ENCODE measurements at places on chromosomes 1 and 21. TPM values are rescaled to one million over a fixed set of nuclear protein-coding genes. Genes with fewer than 3 reads are reported as not detected.

Gene SLAMF6
- total RNA-seq: not detected

Gene SEC16B
- total RNA-seq: 0.39 TPM

GRCh38 chr1:8687538-8687937 is 129.9 kb downstream of the RERE start:
- DNase-seq: no peak

DNA sequence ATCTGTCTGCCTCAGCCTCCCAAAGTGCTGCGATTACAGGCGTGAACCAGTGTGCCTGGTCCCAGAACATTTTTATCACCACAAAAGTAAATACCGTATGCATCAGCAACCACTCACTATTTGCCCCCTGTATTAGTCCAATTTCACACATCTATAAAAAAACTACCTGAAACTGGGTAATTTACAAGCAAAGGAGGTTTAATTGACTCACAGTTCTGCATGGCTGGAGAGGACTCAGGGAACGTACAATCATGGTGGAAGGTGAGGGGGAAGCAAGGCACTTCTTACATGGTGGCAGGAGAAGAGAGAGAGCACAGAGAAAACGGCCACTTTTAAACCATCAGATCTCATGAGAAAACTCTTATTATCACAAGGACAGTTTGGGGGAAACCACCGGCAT is 25.6 kb upstream of the CTH start:
- no peak for DNase-seq

- no peak for DNase-seq
Measured at GRCh38 chr1:225342695-225343094, 85.1 kb downstream of the LBR start.

DNA sequence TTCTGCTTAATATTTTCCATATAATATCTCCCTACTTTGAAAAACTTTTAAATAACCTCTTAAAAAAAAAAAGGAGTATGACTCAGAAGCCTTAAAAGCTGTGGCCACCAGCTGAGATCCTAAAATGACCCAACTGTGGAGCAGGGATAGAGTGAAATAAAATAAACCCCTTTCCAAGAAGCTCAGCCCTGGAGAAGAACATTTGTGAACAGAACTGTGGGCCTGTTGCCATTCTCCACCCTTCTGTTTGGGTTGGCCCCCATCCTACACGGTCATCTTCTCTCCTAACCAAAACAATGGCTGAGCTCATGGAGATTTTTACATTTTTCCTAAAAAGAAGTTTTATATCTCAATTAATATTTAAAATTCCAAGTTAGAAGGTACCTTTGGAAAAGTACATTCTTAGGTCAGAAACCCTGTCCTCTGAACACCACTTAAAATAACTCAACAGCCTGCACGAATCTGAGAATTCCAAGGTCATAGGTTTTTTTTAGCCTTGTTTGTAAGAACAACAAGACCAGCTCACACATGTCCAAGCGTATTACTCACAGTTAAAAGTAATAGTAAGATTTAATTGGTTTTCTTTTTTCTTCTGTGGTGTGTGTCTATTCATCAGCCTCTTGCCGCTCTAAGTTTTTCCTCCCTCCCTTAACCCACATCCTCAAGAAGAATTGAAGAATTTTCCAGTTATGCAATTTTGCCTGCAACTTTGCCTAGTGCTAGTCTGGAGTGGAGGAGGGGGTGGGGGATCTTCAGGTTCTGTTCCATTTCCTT is 107.7 kb upstream of the ERRFI1 start:
- peak; percentile 86 for DNase-seq
